C1 segment of cervical spinal cord (tissue), 14 donors: ENCODE measurements at places on chromosomes 5 and 9.

GRCh38 chr5:79806741-79807140 lies 117.1 kb downstream of the CMYA5 start:
- DNase-seq: peak; percentile 4

- no peak for DNase-seq
Measured at GRCh38 chr5:18576586-18576985, 942.3 kb downstream of the TAF11L14 start.

DNA sequence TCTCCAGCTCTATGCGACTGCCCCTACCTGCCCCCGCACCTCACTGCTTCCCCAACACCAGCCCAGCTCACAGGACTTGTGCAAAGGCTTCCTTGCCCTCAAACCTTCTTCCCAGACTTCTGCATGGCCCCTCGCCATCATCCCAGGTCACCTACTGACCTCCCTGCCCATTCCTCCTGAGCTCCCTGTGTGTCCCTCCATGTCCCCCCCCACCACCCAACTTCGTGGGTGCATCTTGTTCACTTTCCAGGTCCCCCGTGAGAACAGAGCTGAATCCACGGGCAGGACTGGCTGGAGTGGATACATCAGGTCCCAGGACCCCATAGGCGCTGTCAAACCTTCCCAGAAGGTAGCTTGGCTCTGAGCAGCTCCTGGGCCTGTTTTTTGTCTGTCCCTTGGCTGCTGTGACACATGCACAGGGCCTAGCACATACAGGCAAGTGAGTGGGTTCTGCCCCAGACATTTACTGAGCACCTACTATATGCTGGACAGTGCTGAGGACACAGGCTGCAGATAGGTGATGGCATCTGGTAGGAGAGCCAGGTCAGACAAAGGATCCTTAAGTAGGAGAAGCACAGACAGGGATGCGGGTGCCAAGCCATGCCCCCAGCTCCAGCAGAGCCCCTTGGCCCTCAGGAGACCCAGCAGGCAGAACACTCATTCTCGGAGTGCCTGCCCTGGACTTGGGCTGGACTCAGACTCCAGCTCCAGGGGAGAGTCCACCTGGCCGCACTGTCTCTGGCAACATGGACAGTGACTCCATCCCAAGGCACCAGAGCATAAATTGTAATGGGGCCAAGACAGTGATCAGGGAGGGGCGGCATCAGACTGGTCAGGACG lies 15.0 kb downstream of the NINJ1 start:
- DNase-seq: no peak

GRCh38 chr9:88258601-88259000 lies 120.3 kb upstream of the SPATA31C2 start:
- DNase-seq: no peak

- no peak for DNase-seq
Measured at GRCh38 chr5:14182761-14183160, 39.6 kb downstream of the TRIO start.

GRCh38 chr9:16954040-16954439 lies 83.6 kb upstream of the BNC2 start:
- DNase-seq: no peak
